Substantia nigra (tissue), 51 donors: ENCODE measurements at places on chromosomes 11 and 22.

DNA sequence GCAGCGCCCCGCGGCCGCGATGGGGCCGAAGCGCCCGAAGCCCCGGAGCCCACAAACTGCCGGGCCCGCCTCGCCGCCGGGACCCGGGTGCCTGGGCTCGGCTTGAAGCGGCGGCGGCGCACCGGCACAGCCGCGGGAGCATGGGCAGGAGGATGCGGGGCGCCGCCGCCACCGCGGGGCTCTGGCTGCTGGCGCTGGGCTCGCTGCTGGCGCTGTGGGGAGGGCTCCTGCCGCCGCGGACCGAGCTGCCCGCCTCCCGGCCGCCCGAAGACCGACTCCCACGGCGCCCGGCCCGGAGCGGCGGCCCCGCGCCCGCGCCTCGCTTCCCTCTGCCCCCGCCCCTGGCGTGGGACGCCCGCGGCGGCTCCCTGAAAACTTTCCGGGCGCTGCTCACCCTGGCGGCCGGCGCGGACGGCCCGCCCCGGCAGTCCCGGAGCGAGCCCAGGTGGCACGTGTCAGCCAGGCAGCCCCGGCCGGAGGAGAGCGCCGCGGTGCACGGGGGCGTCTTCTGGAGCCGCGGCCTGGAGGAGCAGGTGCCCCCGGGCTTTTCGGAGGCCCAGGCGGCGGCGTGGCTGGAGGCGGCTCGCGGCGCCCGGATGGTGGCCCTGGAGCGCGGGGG lies 346 bp downstream of the FJX1 start:
- DNase-seq, result no peak

DNA sequence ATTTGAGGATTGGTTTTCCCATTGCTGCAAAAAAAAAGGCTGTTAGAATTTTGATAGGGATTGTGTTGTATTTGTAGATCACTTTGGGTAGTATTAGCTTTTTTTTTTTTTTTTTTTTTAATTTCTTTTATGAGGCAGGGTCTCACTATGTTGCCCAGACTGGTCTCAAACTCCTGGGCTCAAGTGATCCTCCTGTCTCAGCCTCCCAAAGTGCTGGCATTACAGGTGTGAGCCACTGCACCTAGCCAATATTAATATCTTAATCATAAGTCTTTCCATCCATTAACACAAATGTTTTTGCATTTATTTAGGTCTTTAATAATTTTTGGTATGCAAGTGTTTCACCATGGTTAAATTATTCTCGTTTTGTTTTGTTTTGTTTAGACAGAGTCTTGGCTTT lies 23.0 kb upstream of the AIFM3 start:
- DNase-seq, result no peak

- DNase-seq, result no peak
Observed at GRCh38 chr11:64084951-64085710, 49.4 kb downstream of the FLRT1 start.

DNA sequence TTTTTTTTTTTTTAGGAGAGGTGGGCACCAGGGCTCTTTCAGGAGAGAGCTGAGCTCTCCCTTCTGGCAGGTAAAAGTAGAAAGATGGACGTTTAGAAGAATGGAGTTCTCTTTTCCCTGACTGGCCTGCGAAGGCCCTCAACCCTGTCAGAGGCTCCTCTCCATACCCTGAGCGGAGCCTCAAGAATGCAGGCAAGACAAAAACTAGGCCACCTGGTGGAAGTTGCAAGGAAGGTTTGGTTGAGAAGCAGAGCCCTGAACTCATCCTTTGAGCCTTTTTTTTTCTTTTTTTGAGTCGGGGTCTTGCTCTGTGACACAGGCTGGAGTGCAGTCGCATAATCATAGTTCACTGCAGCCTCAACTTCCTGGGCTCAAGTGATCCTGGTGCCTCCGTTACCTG lies 1.4 kb downstream of the OTOG start:
- no peak for DNase-seq

GRCh38 chr22:36619797-36620399 lies 83.7 kb downstream of the CACNG2 start:
- DNase-seq, result no peak

DNA sequence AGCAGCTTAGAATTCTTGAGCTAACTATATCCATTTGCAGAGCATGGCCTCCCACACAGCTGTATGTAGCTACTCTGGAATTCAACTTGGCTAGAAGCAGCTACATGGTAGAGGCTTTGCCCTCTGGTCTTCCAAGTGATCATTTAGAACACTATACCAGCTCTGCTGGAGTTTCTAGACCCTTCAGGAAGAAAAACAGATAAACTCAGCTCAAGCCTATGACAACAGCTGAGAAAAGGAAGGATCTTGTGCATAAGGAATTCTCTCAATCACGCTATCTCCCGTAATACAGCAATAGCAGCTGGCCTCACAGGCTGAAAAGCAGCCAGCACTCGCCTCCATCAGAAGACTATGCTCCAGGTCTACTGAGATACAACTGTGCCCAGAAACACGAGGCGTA lies 50.6 kb upstream of the APOA1 start:
- DNase-seq, result no peak

GRCh38 chr11:1622086-1622485 lies at the start of gene KRTAP5-4:
TSS of gene KRTAP5-4 (minus strand) at chr11:1622138. CDS start at chr11:1622093, 45 bp downstream.
- DNase-seq, result no peak
